NCI-H146 (cell line): ENCODE measurements at places on chromosomes 13 and 19.

DNA sequence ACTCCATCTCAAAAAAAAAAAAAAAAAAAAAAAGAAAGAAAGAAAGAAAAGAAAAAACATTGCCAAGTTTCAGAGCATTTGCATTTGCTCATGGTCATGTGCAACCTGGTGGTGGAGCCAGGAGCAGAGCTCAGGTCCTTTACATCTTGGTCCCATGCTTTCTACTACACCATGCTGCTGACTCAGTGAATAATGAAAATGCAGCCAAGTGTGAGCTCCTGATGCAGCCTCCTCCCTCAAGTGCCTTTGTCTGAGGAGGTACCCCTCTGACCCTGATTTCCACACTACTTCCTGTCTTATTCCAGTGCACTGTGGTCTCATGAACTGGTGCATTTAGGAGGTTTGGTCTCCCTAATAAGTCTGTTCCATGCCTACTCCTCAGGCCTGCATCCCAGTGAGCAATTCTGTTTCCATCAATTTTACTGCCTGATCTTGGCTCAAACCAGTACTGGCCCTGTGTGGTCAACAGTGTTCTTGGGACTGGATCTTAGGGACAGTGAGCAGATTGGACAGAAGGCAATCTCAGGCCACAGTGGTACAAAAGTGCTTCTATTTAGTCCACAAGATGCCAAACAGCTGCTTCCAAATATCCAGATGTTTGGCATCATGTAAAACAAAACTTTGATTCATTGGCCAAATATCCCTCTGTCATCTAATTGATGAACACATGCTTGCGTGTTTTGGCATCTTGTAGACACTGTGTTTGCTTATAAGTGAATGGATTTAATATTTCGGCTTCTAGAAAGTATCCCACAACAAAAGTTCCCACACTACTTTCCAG, 28.8 kb upstream of the LRCH1 start:
- no peak for DNase-seq

- no peak for DNase-seq
Observed at GRCh38 chr13:29924482-29925350, 74.3 kb upstream of the UBL3 start.

- no peak for DNase-seq
Observed at GRCh38 chr13:51924756-51925544, 63.2 kb downstream of the CCDC70 start.

GRCh38 chr19:49933643-49934042, 4.3 kb upstream of the NUP62 start:
- no peak for DNase-seq

DNA sequence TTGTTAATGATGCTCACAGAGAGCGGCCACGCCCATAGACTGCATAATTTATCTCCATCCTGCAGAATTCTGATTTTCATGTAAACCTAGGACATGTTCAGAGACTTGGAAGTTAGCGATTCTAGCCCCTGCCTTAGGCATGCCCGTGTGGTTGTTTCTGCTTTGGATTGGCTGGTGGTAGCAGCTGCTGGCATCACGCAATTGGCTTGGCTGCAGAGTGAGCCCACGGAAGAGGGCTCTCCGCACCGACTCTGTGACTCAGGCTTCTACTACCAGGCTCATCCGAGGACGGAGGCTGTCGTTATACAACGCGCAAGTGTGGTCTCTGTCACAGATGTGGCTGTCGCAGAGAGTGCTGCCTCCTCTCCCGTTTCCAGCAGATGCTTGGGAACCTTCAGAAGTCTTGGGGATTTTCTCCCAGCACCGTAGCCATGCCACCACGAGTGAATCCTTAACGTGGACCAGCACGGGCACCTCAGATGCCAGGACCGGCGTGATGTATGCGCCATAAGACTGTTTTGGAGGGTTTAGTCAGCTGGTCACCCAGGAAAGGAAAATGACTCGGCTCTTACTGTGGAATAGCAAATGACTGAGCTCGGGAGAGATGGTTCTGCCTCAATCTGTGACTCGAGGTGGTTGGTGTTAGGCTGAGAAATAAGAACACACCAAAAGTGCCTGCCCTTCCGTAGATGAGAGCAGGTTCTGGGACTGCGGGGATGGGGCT, 61.0 kb upstream of the F7 start:
- no peak for DNase-seq

GRCh38 chr19:33177417-33177979, 16.6 kb upstream of the LRP3 start:
- peak; percentile 84 for DNase-seq

GRCh38 chr19:55208880-55209692, at the start of gene PTPRH:
Gene PTPRH, minus strand, starts transcription at chr19:55209501. Its CDS starts 68 bp downstream, at chr19:55209433.
- DNase-seq: no peak

DNA sequence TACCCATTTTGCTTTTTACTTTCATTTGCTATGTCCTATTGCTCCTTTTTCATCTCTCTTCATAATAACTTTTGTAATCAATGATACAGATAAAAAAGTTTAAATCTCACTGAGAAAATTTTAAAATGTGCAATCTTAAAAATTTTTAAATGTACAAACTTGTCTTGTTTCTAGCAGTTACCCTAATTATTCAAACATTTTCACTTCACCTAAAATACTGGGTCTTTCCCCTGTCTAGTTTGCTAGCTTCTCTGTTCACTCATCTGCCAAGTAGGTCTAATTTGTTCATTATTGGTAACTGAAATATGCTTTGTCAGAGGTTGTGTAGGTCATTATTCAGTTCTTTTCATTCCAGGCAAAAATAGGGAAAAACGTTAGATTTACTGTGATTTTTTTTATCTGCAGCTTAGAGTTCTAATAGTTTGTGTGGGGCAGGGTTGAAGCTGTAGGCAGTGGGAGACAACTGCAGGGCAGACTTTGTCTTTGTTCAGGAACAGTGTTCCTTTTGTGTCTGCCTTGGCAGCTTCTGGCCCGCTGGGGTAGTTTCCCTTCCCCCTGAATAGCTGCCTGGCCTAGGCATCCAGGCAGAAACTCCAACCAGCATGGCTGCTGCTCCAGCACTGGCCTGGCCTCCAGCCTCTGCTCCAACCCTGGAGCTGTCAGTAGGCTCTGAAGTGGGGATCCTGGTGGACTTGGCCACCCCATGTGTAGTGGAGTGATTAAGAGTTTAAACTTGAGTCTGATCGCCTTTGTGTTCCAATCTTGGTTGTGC, 48.5 kb downstream of the WDFY2 start:
- DNase-seq: no peak

DNA sequence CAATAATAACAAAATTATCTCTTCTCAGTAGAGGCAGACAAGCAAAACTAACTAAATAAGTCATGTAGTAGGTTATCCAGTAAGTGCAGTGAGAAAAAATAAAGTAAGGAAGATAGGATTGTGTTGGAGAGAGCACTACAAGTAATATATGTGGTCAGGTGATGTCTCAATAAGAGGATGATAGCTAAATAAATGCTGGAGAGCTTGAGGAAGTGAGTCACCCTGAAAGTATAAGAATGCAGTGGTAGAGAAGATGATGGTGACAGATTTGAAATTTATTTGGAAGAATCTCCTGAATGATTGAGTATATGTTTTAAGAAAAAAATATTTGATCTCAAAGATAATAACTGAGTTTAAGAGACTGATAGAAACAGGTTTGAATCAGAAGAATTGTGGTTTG, 152.2 kb upstream of the PRR20A start:
- DNase-seq: no peak

- no peak for DNase-seq
Observed at GRCh38 chr19:2354670-2355069, 5.4 kb upstream of the TMPRSS9 start.

DNA sequence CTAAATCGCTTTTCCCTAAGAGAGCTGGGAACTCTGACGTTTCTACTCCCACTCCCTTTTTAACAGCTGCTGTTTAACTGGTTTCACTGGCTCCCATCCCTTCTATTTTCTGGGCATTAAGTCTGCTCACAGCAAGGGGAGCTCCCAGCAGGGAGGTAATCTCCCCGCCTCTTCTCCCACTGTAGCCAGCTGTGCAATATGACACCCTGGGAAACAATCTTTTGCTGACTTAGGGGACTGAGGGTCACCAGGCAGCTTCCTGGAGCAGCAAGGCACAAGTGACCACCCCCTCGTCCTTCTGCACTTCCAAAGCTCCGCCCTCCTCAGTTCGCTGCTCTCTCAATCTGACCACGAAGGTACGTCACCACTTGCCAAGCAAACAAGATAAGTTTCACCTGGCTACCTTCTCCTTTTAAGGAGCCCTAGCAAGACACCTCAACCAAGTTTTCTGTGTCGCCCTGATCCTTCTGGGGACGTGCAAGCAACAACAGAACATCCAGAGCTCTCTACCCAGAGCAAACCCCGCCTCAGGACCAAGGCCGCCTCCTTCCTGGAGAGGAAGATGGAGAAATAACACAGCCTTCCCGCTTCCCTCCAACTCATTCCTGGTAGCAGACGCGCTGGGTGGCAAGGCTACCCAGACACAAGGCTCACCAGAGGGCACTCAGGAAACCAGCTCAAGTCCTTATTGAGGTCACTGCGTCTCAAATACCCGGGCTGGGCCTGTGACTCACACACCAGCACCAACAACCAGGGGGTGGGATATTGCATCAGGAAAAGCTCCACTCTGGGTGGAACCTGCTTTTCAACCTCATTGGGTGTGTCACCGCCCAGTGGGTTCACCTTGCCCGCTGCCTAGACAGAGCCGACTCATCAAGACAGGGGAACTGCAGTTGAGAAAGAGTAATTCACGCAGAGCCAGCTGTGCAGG, 92.4 kb downstream of the STK24 start:
- peak; percentile 86 for DNase-seq

DNA sequence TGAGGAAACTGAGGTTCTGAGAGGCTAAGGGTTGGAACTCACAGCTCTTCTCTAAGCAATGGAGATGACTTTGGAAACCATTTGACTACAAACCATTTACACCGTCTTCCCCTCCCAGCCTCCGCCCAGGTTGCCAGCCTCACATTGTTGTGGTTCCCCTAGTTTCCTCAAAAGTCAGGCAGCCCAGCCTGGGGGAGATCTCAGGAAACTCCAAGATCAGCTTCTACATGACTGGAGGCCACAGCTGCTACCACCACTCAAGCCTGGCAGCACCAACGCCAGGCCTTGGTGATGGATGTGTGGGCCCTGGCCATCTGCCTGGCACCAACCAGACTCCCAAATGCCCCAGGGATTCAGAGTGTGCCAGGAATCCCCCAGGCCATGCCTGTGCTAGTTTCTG, 207.9 kb downstream of the TSHZ3 start:
- no peak for DNase-seq

GRCh38 chr13:74132152-74132775, 1.9 kb downstream of the KLF12 start:
- no peak for DNase-seq

- no peak for DNase-seq
Observed at GRCh38 chr19:45771311-45771933, 2.4 kb upstream of the SIX5 start.

DNA sequence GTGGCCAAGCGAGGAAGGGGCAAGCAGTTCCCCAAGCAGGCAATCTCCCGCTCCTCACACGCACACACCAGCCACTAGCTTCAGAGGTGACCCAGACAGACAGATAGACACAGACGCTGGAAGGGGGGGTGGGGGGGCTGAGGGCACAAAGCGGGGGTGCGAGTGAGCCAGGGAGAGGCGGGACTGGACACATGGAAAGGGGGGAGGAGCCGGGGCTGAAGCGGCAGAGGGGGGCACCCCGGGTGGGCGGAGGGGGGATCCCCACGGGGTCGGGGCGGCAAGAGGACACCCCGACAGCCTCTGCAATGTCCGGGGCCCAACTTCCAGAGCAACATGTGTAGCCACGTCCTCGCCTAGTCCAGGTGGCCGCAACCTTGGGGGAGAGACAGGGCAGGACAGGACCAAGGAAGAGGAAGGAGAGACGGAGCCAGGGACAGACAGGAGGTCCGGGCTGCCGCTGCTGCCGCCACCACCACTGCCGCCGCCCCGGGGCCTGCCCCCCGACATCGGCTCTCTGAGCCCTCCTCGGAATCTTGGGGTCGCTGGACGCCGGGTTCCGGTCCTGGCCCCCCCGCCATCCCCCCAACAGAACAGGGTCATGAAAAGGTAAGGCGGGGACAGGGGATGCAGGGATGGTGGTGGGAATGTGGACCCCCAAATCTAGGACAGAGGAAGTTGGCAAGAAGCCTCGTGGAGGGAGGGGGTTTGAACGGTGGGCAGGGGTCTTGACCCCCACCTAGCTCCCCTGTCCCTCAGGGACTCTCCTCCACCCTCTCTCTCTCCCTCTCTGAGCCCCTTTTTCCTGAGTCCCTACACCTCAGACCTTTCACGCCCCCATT, 1.1 kb downstream of the GRIN2D start:
- DNase-seq: peak; percentile 37

DNA sequence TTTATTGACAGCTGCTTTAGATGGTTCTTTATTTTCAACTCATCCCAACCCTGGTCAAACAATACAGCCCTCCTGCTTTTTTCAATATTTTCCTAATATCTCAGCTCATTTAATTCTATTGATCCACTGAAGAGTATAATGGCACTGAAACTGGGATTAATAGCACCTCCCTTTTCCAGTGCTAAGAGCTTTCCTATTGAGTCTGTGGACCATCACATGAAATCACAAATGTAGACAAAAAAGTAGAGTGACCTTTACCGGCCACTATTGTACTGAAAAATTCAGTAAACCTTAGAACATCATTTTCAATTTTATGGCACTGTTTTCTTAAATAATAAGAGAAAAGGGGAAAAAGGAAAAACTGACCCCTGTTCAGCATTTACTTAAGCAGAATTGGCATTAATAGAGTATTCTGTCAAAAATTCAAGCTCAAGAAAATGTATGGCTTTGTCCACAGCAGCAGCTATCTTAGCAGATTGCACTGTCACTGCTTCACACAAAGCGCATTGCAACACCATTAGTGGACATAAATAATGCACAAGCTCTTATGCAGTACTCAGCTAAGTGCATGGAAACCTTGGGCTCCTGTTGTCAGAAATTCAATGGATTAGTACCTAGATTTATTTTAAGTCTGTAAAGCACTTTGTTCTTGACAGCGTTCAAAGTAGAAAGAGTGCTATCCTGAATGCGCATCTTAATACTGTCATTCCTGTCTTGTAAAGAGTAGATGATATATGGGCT, 851.0 kb upstream of the KLHL1 start:
- DNase-seq: peak; percentile 33

DNA sequence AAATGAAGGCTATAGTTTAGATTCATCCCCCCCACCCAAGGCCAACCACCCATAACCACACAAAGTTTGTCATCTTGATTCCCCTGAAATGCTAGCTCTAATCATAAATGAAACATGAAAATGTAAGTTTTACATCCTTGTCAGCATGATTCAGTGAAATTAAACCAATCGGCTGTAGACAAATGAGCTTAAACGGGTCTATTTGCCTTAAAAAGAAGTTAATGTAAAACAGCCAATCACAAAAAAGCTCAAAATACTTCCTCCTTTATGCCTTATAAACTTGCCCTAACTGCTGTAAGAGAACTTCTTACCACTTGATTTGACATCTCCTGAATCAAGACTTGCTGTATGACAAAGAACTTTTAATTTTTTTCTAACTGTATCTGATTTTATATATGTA, 34.5 kb upstream of the MRI1 start:
- DNase-seq: no peak
